ENCODE measurements at places on chromosomes 4 and X.

GRCh38 chr4:184503869-184504300 lies 29.5 kb upstream of the IRF2 start:
- no peak for DNase-seq

DNA sequence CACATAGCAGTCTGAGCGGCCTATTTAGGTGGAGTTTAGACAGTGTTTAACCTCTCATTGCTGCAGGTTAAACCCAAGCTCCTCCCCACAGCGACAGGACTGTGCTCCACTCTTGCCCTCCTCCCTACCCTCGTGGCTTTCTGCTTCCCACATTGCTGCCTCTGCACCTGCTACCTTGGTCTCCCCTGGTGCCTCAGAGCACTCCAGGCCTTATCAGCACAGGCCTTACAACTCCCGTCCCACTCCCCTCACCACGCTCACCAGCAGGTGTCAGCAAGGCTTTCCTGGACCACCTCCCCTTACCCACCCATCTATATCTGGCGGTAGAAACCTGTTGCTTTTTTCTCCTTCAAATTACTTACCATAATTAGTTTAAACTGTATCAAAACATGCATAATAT lies 18.6 kb downstream of the HELT start:
- DNase-seq, result no peak

DNA sequence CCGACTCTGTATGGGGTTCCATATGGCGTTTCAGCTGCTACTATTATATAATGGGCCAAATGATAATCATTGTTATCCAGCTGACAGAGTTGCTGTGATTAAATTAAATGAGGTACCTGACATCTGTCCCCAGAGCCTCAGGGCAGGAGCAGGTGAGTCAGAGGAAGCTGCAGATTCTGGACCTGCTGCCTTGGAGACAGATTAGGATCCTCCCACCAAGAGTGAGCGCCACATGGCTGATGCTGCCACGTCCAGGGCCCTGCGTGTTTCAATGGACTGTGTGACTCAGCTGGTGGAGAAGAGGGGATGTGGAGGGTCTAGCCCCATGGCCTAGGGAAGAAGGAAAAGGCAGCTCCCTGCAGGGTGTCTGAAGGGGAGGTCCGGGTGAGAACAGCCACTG lies 28.3 kb upstream of the UXT start:
- no peak for DNase-seq

GRCh38 chrX:81316163-81316562 lies 114.3 kb downstream of the SH3BGRL start:
- no peak for DNase-seq

- no peak for DNase-seq
Measured at GRCh38 chr4:147003956-147004809, 58.5 kb upstream of the TTC29 start.

GRCh38 chr4:77092975-77093374 lies 17.2 kb upstream of the CCNI start:
- peak; percentile 17 for DNase-seq

DNA sequence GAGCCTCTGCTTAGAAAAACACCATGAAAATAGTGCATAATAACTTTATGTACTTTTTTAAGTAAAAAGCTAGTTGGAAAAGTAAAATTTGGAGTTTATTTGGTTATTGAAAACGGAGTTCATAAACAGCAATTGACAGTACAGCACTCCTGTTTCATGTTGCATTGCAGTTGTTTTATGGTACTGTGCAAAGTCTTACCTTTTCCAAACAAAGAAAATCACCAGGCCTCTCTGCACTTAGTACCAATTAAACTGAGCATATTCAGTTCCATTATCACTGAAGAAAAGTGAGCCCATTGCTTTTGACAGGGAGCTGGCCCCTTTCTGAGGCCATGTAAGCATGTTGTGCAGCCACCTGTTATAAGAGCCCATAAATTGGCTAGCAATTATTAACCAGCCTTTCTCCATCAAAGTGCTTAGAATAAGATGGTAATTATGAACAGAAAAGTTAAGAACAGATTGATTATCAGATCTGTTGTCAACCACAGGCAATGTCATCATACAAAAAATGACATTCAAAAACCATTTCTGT lies 376.6 kb upstream of the EMCN start:
- peak; percentile 79 for DNase-seq

GRCh38 chr4:79979785-79980437 lies 93.1 kb downstream of the ANTXR2 start:
- no peak for DNase-seq

DNA sequence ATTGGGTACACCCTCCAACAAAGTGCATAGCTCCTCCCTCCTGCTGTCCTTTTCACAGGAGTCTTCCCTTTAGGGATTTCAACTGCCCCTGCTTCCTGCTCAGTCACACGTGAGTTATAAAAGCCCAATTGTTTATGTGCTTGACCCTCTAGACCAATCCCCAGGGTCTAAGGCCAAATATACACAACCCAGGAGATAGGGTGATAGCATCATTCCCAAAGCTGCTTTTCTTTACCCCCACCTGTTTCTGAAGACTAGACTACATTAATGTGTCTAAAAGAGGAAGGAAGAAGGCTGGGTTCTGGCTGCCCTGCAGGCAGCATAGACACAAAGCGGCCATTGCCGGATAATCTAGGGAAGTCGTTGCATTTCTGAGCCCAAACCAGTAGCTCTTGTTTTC lies 526.7 kb upstream of the FRG1 start:
- DNase-seq, result no peak

DNA sequence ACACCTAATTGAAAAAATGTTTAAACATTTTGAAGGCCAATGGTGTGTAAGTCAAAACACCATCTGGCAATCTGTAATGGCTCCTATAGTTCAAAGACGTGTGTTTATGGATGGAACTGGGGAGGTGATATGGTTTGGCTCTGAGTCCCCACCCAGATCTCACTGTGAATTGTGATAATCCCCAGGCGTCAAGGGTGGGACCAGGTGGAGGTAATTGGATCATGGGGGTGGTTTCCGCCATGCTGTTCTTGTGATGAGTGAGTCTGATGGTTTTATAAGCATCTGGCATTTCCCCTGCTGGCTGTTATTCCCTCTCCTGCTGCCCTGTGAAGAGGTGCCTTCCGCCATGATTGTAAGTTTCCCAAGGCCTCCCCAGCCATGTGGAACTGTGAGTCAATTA lies 52.2 kb downstream of the ADRA2C start:
- DNase-seq, result no peak

- DNase-seq, result no peak
Measured at GRCh38 chr4:127776620-127777019, 5.5 kb upstream of the HSPA4L start.

GRCh38 chr4:107740950-107741701 lies 21.1 kb upstream of the PAPSS1 start:
- DNase-seq, result no peak

GRCh38 chrX:11352296-11352741 lies 59.1 kb downstream of the AMELX start:
- DNase-seq, result peak; percentile 7

- no peak for DNase-seq
Measured at GRCh38 chrX:118655561-118656246, 71.7 kb upstream of the IL13RA1 start.

- DNase-seq, result no peak
Measured at GRCh38 chr4:6306299-6306698, 36.6 kb downstream of the WFS1 start.

GRCh38 chr4:62528874-62529273 lies 1328.7 kb downstream of the ADGRL3 start:
- no peak for DNase-seq

- no peak for DNase-seq
Measured at GRCh38 chr4:108144451-108144850, 24.3 kb downstream of the LEF1 start.

DNA sequence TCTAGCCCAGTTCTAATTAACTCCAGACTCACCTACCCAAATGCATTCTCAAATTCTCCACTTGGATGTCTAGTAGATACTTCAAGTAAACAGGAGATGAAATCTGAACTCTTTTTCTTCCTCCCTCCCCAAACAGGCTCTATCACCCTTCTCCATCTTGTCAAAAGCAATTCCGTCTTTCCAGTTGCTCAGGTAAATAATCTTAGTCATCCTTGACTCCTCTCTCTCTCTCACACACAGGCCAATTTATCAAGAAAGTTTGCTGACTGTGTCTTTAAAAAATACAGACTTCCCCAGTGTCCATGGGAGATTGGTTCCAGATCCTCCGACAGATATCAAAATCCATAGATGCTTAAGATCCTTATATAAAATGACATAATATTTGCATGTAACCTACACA lies 12.9 kb downstream of the TXK start:
- DNase-seq, result no peak

DNA sequence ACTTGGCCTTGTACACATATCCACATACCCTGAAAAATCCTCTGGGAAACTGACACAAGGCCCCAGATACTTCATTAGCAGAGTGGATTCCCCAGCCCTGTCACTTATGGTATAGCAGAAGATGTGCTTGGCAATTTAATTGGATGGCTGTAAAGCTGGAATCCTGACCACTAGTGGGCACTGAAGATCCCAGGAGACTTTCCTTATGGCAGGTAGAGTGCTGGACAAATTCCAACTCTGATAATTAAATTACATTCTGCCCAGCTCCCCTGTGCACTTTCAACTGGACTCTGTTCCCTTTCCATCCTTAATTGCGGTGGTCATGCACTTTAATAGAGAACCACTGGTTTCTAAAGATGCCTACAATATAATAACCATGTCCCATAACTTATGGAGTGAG lies 119.8 kb downstream of the DCK start:
- DNase-seq, result peak; percentile 77

DNA sequence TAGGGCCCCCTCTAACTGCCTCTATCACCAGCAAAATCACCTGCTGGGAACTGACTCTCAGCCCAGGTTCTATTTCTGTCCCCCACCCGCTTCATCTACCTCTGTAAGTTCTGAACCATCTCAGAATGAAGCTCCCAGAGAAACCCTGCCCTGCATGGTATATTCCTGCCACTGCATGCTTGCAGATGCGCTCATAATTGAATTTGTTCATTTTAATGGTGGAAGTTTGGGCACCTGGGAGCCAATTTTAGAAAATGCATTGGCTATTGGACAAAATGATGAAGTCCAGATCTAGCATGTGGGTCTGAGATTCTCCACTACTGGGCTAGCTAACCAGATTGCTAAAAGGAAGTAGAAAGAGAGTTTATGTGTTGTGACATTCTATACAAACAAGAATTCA lies 28.6 kb upstream of the SLC10A4 start:
- no peak for DNase-seq

DNA sequence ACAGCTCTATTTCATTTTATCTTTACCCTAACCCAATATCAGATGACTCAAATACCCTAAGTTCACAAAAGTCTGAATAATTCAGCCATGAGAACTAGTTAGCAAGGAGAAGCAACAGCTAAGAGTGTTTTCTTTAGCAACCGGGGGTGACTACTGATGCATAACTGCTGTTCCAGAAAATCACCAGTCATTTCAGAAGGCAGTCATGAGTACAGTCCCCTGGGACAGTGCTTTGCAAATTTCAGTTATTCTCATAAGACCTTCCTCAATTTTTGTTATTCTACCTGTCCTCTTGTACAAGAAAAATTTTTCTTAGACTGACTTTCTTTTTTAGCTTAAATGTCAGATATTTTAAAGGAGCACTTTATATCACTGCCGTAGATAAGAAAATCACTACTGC lies 16.4 kb downstream of the BANK1 start:
- DNase-seq, result no peak

DNA sequence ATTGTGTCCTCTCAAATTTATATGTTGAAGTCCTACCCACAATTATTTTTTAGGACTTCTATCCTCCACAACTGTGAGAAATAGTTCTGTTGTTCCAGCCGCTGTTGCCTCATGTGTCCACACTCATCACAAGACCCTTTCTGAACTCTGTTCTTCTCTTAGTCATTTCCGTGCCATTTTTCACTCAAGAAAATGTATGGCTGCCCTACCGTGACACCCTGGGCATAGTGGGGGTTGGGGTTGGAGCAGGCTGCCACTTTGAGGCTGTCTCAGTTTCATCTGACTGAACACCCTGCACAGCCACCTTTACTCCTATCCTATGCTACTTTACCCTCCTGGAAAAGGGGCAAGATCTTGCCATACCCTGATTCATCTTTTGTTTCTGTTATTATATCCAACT lies 319.1 kb downstream of the TENM3 start:
- no peak for DNase-seq

- no peak for DNase-seq
Measured at GRCh38 chr4:35138449-35138848, 1105.9 kb downstream of the ARAP2 start.

- DNase-seq, result no peak
Measured at GRCh38 chr4:184681916-184682315, 32.4 kb downstream of the PRIMPOL start.

DNA sequence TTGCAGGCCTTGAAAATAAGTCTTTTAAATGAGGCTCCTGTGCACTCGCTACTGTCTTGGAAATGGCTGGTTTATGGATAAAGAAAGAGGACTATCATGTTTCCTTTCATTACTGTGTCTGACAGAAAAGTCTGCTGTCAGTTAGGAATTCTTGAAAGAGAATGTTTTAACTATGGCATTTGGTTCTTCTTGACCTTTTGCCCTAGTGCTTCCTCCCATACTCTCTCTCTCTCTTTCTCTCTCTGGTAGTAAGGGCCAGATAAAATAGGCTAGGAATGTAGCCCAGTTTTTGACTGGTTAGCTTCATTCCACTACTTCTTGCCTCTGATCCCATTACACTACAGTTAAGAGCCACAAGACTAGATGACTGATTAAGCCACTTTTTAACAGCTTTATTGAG lies 29.8 kb downstream of the YY2 start:
- no peak for DNase-seq

DNA sequence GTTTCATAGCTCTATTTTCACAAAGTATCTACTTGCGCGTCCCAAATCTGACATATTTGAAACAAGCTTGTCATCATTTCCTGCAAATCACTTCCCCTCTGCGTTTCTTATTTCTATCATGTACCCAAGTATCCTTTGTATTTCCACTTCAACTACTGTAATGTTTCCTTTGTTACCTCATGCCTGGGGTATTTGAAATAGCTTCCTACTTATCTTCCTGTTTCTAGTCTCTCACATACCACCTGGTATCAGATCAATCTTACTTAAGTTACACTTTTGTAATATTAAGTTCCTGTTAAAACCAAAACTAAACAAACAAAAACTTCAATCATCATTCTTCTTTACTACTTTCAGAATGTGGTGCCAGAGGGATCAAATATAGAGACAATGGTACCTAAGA lies 93.6 kb upstream of the SMAD1 start:
- no peak for DNase-seq

Measured in large intestine (tissue), 12 donors.